SIG-M5 (cell line): ENCODE measurements at places on chromosomes 12 and 14.

GRCh38 chr14:89013098-89013504 lies 188.7 kb downstream of the TTC8 start:
- no peak for DNase-seq

- peak; percentile 30 for DNase-seq
These were observed 129.4 kb downstream of the SCARB1 start for GRCh38 chr12:124734224-124734788.

DNA sequence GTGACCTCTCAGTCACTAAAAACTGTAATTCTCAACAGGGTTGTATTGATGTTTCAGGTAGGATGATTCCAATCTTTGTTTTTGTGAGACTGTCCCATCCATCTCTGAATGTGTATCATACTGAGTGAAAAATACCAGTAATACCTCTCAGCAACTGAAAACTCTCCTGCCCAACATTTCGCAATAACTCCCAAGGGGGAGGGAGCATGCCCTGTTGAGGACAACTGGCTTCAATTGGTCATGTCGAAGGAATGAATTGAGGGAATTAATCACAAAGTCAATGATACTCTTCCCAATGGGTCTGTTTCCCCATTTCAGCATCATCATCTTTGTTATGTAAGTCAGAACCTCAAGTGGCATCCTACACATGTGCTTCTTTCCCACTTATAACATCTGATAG lies 102.4 kb upstream of the E2F7 start:
- DNase-seq, result no peak

- no peak for DNase-seq
These were observed at the start of gene GRIN2B for GRCh38 chr12:13981296-13981962. Gene GRIN2B, minus strand, starts transcription at chr12:13981602. Its CDS starts 115,394 bp downstream, at chr12:13866208.

- DNase-seq, result no peak
These were observed 45.0 kb downstream of the RAB35 start for GRCh38 chr12:120071493-120072020.

- DNase-seq, result no peak
These were observed 84.6 kb downstream of the SETD3 start for GRCh38 chr14:99395909-99396530.

- DNase-seq, result no peak
These were observed 1180.6 kb downstream of the VRK1 start for GRCh38 chr14:97977651-97978261.

GRCh38 chr14:75090353-75090752 lies 20.9 kb downstream of the ZC2HC1C start:
- DNase-seq, result no peak

GRCh38 chr14:35158951-35159653 lies 36.8 kb downstream of the PRORP start:
- DNase-seq, result no peak

DNA sequence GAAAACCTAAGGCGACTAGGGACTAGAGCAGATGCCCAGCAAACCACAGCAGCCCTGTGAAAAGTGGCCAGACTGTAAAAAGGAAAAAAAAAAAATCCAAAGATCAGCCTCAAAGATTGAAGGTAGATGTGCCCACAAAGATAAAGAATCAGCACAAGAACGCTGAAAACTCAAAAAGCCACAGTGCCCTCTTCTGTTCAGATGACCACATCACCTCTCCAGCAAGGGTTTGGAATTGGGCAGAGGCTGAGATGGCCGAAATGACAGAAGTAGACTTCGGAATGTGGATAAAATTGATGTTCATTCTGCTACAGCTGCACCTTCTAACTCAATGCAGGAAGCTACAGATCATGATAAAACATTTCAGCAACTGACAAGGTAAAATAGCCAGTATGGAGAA lies 154.4 kb downstream of the GPHN start:
- no peak for DNase-seq

- DNase-seq, result no peak
These were observed 57.7 kb downstream of the ADGRD1 start for GRCh38 chr12:131011165-131012079.

DNA sequence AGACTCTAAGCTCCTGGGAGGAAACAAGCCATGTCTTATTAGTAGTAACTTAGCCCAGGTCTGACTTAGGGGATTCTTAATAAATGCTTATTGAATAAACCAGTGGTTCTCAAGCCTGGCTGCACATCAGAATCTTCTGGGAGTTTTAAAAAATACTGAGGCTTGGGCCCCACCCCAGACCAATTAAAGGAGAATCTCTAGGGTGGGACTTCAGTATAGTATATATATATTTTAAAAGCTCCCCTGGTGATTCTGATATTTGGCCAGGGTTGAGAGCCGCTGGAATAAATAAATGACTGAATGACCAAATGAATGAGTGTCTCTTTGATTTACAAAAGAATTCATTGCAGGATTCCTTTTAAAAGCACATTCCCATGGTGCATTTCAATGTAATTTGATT lies 151.5 kb upstream of the GSC start:
- DNase-seq, result no peak

GRCh38 chr12:69313209-69313608 lies 35.0 kb upstream of the LYZ start:
- no peak for DNase-seq

DNA sequence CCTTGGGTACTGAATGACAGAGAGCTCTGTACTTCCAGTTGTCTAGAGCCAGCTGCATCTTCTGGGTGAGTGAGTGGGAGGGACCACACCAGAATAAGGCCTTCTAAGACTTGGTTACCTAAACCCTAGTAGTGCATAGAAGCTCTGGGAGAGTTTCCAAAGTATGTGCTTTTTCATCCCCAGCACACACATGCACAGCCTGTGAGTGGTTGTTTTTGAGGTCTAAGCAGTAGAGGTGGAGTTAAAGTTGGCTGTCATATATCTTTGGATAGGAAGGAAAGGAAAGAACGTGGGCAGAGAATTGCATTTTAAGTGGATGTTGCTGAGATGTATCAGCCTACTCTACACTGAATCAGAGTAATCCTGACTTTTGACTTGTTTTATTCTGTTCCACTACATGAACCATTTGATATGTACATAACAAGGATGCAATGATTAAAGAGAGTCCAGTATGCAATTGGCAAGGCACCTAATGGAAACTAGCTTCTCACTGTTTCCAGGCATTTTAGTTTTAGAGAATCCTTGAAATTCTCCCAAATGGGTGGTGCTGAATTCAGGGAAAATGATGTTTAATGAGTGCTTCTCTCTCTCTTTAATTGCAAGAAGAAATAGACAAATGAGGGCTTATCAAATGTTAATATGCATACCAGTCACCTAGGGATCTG lies 51.8 kb upstream of the PRICKLE1 start:
- no peak for DNase-seq

- no peak for DNase-seq
These were observed 187.0 kb downstream of the SPTSSA start for GRCh38 chr14:34275078-34275477.

DNA sequence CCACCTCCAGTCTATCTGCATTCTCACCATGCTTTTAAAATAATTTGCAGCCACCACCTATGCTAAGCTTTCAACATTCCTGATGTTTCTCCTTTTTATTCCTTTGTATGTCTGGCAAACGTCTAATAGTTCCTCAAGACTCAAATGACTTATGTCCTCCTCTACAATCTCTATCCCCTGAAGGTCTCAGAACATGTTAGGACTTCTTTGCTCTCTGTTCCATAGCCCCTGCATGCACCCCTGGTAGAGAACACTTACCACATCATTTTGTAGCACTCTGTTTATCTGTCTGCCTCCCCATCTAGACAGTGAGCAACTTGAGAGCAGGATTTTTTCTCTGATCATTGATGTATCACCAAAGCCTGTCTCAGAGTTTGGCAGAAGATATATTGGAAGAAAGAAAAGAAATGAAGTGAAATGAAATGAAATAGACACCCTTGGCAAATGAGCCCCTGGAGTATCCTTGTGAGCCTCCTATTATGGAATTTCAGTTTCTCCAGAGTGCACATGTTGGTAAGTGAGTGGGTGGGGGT lies 1231.2 kb upstream of the FLRT2 start:
- no peak for DNase-seq

DNA sequence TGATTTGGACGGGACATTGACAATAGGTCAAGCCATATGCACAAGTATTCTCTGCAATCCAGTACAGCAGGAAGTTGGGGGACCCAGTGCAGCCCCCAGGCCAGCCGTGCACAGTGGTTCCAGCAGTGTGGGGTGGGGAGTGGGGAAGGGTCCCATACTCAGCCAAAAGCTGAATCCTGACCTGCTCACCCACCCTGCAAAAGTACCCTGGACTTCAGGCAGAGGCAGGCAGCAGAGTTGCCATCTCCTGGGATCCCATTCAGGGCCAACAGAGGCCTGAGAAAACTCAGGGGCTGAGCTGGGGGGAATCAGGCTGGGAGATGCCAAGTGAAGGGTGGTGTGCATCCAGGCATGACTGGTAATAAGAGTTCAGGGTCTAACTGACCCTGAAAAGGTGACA lies 83.9 kb downstream of the ALG10 start:
- DNase-seq, result no peak

DNA sequence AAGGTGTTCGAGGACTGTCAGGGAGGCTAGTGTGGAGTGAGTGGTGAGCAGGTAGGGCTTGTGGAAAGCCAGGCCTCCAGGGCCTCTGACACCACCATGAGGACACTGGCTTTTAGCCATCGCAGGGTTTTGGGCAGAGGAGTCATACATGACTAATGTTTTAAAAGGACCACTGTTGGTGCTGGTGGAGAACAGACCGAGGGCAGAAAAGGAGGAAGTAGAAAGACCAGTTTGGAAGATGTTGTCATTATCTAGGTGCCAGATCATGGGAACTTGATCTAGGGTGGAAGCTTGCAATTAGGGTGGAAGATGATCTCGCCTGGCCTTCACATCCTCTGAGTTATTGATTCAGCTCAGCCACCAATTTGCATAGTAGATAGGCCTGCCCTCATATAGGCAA lies 144.2 kb downstream of the C12orf75 start:
- DNase-seq, result no peak

- DNase-seq, result no peak
These were observed 24.5 kb downstream of the ERG28 start for GRCh38 chr14:75636100-75636692.

- DNase-seq, result no peak
These were observed 112.6 kb downstream of the BRMS1L start for GRCh38 chr14:35938770-35939169.

DNA sequence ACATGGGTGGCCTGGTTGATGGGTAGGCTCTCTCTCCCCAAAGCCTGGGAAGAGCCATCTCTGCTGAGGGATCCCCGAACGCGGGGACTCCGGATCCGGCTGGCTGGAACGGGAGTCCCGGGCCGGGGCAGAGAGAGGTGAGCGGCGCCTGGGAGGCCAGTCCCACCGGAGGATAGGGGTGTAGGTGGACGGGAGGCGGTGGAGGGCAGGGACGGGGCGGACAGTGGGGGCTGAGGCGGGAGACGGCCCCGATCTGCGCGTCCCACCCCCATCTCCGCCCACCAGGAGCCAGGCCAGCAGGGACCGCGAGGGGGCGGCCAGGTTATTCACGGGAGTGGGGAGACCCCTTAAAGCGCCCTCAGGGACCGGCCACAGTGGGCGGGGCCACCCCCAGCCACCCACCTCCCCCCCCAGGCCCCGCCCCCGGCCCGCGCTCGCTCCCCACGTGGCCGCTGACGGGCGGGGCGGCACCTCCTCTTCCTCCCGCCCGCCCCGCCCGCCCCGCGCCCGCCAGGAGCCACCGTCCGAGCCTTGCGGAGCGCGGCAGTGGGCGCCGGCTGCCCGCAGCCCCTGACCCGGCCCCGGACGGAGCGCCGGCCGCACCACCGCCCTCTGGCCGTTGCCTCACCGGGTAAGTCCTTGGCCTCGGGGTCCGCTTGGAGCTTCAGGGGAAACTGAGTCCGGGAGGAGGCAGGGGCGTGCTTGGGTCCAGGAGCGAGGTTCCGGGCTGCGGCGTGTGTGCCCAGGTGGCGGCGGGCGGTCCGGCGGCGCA lies at the start of gene INF2:
Gene INF2, plus strand, starts transcription at position 510 of the 772 bp plus-strand sequence. CDS start 11,748 bp downstream, outside the sequence.
- no peak for DNase-seq

- no peak for DNase-seq
These were observed 1.6 kb downstream of the GDF11 start for GRCh38 chr12:55744340-55745030.

DNA sequence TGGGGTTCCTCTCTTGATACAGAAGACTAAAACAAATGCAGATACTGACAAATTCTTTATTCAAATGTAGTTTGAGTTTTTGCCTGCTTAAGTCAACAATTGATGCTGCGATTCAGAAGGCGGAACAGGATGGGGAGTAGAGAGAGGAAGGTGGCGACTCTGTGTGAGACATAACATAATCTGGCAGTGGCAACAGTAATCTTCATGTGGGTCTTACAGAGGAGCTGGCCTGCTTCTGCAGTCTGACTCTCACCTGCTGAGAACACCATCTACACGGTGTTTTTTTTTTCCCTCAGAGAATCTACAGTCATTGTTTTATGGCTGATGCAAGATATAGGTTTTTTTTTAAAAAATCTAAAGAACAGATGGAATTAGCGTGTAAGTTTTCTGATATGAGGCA lies 10.1 kb downstream of the CCDC92 start:
- DNase-seq, result no peak

DNA sequence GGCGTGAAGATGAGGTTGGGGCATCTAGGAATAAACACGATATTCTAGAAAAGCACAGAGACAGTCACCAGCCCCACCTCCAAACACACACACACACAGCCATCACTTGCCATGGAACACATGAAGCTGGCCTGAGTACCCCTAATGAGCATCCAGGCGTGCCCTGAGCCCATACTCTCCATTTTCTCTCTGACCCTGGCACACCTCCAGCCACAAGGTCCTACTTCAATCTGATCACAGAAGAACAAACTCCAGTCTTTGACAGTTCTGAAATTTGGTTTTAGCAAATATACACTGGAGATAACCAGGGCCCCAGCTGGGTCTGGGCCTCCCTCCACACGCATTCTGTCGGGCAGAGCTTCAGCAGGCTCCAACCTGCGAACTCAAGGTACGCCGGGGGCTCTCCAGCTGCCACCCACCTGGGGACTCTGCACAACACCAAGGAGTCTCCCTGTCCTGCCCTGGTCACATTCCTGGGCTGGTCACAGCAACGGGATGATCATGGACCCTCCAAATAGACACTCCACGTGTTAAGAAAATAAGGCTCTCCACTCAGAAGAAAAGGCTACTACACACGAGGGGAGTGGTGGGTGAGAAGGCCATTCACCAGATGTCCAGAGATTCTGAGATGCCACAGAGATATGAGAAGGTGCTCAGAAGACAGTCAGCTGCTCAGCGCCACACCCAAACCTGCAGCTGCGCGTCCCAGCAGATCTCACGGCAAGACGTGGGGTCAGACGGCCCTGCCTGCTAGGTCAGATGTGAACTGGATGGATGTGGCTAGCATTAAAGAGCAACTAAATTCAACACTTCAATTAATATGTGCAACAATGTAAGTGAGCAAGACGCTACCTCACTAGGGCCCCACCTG lies 57.0 kb upstream of the PNMA1 start:
- DNase-seq, result no peak

DNA sequence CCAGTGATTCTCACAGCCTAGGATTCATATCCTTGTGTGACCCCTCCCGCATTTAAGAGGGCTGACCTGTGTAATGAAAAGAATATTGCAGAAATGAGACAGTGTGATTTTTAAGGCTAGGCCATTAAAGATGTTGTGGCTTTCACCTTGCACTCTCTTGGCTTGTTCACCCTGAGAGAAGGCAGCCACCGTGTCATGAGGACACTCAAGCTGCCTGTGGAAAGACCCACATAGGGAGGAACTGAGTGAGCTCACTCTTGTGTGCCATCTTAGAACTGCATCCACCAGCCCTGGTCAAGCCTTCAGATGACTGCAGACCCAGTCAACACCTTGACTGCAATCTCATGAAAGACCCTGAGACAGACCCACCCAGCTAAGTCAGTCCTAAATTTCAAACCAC lies 46.3 kb upstream of the TMPO start:
- no peak for DNase-seq
